Epithelial cell of esophagus (primary cell): ENCODE measurements at places on chromosomes 1 and 21.

- DNase-seq = peak; percentile 90
These were observed 1.9 kb upstream of the MED18 start for GRCh38 chr1:28326984-28327383.

GRCh38 chr1:28680151-28680550, 11.6 kb downstream of the GMEB1 start:
- DNase-seq = no peak

- DNase-seq = peak; percentile 94
These were observed at the start of gene MAP3K6 for GRCh38 chr1:27366411-27367159. TSS of gene MAP3K6 (minus strand) at chr1:27366961. CDS start at chr1:27366597, 364 bp downstream.

DNA sequence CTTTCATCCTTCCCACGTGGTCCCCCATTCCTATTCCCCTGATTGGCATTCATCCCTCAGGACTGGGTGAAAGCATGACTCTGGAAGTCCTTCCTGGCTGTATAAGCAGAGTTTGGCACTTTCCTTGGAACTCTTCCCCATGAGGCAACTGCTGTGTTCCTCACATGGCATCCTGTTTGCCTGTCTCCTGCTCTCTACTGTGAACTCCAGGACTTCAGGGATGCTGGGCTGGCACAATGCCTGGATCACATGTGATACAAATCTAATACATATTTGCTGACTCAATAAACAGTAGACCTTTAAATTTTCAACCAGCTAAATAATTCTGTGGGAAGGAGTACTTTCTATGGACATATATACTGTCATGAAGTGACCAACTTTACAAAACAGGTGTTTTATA, 46.8 kb upstream of the EDEM3 start:
- peak; percentile 14 for DNase-seq

DNA sequence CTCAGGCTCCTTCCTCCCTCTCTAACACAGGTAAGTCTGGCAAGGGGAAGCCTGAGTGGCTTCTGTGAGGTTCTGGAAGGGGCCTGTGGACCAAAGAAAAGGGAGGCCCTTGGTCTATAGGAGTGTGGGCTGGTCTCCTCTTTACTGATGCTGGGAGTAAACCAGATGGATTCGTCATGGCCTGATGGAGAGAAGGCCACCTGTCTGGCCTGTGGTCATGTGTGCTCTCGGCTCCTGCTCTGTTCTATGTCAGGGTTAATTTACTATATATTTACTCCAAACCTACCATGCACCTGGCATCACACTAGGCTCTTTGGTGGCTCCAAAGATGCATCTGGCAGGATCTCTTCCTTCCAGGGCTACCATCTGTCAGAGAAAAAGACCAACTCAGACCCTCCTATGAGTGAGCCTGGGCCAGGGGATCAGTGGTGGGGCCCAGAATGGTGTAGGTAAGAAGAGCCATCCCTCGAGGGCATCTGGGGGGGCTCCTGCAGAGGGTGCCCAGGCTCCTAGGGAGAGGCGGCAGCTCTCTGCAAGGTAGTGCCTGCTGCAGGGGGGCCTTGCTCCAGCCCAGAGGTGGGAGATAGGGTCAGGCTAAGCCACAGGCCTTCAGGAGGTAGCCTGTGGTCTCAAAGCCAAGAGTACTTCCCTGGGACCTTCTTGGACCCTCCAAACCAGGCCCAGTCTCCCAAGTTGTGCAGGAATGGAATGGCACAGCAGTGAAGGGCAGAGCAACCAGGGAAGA, 68.2 kb upstream of the SELENON start:
- DNase-seq = no peak
